ENCODE measurements at places on chromosomes 6 and 20.

DNA sequence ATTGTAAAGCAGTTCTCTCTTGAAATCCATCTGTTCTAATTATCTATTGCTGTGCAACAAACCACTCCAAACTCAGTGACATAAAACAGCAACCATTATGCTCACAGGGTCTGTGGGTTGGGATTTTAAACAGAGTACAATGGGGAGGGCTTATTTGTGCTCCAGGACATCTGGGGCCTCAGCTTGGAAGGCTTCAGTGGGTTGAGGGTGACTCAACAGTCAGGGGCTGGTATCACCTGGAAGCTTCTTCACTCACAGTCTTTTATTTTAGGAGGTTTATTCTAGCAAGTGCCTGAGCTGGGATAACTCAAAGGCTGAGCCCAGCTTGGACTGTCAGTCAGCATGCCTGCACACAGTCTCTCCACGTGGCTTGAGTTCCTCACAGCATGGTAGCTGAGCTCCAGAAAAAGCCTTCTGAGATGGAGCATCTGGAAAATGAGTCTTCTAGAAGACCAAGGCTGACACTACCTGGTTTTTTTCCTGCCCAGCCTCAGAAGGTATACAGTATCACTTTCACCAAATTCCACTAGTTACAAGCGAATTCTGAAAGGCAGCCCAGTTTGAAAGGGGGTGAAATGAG is 234.6 kb upstream of the ID4 start:
- no peak for DNase-seq

GRCh38 chr6:88165844-88166492 is at the start of gene CNR1:
CNR1 (minus strand) TSS chr6:88166347; CDS start chr6:88145274, 21,073 bp downstream.
- peak; percentile 59 for DNase-seq

GRCh38 chr20:58892141-58892931 is 39.8 kb downstream of the GNAS start:
- peak; percentile 77 for DNase-seq

GRCh38 chr6:16140607-16141006 is 11.7 kb downstream of the MYLIP start:
- no peak for DNase-seq

DNA sequence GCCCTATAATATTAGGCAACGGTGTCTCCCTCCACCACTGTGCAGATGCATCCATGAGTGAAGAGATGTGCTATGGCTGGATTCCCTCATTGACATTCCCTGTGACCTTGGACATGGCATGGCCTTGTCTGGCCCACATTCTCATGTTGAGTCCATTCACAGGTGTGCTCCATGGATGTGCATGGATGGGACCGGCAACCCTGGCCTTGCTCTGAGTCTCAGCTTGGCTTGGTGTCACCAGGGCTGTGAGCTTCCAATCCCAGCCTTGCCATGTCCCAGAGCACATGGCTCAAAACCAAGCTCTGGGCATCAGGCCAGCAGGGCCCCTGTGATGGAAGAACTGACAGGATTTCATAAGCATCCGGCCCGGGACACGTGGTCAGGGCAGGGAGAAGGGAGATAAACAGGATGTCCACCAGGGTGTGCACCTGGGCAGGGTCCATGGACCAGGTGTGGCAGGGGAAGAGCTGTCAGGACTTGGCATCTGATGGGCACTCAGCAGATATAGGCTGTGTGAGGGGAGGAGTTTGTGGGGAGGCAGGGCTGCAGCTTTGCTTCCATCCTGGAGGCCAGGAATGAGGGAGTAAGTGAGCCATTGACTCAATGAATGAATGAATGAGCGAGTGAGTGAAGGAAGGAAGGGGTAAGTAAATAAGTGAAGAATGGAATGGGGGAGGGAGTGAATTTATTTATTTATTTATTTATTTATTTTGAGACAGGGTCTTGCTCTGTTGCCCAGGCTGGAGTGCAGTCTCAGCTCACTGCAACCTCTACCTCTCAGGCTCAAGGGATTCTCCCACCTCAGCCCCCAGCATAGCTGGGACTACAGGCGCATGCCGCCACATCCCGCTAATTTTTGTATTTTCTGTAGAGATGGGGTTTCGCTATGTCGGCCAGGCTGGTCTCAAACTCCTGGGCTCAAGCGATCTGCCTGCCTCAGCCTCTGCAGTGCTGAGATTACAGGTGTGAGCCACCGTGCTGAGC is 15.7 kb downstream of the NRSN2 start:
- DNase-seq, result peak; percentile 79

GRCh38 chr6:57089265-57089664 is 723 bp upstream of the ZNF451 start:
- DNase-seq, result no peak

DNA sequence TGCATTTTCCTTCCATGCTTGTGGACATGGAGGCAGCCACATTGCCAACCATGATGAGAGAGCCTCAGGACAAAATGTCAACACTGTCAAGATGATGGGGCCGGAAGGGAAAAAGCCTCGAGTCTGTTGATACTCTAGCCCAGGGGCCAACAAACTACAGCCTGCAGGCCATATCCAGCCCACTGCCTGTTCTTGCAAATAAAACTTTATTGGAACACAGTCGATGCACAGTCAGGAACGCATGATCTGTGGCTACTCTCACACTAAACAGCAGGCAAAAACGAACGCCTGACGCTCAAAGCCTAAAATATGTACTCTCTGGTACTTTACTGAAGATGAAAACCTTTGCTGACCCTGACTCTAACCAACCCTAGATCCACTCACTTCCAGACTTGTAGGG is 72.3 kb downstream of the BMP7 start:
- DNase-seq, result no peak

GRCh38 chr20:31569163-31570020 is 35.7 kb upstream of the ID1 start:
- peak; percentile 85 for DNase-seq

GRCh38 chr6:37068356-37069270 is 63.2 kb downstream of the FGD2 start:
- DNase-seq, result no peak

DNA sequence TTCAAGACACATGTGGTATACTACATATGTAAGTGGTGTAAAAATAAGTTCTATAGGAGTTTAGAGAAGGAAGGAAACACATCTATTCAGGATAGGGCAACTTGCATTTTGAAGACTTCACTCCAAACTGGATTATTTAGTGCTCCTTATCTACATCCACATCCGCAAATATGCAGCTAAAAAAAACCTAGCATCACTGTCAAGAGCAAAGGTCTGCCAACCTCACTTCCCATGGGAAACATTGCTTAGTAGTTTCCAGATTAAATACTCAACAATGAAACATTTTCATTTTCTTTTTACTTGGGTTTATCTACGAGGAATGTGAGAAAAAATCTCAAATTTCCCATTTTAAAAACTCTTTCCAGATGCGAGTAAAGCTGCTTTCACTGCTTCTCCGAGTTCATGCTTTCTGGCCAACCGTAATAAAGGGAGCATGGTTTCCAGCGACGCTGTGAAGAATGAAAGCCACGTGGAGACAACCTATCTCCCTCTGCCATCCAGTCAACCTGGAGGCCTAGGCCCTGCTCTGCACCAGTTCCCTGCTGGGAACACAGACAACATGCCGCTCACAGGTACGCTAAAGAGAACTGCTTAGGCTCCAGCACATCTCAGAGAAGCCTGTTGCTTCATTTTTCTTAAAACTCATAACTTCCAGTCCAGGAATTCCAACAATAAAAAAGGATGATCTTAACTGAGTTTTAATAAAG is 48.2 kb downstream of the RFX6 start:
- DNase-seq, result peak; percentile 17

DNA sequence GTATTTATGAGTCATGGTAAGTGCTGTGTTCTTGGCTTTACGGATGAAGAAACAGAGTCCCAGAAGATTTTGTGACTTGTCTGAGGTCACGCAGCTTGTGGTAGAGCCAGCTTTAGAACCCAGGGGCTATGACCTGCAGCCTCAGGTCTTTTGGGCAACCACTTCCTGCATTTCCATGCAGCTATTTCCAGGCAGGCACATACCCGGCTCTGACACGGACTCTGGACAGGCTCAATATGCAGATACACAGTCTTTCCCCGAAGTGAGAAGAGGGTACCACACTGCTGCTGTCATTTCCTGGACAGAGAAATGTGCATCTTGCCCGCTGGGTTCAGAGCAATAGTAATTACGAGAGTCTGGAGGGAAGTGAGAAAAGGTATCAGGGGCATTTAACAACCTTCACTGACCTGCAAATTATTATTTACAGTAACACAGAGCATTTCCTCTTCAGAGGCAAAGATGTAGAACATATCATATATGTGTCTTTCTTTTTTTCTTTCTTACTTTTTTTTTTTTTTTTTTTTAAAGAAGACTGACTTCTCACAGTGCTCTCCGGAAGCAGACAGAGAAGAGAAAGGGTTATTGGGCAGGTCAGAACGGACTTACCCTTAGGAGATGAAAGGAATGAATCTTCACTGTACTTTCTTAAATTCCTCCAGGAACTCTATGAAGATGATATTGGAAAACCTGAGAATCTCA is 185.1 kb downstream of the CLIC5 start:
- no peak for DNase-seq

- no peak for DNase-seq
These were observed 82.4 kb downstream of the PSMB1 start for GRCh38 chr6:170470734-170471133.

GRCh38 chr20:62618611-62619529 is 23.4 kb upstream of the SLCO4A1 start:
- no peak for DNase-seq

DNA sequence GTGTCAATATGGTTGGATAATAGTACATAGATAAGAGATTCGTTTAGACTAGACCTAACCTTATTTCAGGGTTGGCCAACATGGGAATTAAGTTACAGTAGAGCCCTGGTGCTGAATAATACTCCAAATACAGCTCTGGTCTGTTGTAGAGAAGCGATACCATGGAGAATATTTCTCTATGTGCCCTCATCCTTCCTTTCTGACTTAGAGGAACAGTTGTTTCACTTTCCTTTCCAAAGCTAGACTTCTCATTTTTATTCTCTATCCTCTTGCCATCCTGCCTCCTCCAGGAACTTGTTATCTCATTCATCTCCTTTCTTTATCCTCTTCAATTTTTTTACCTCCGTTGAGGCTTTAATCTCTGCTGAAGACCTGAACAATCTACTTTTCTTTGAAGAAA is 68.9 kb downstream of the EDN1 start:
- no peak for DNase-seq

GRCh38 chr6:52493669-52494068 is 73.5 kb downstream of the EFHC1 start:
- no peak for DNase-seq

- DNase-seq, result no peak
These were observed 75.6 kb downstream of the MTFR2 start for GRCh38 chr6:136174510-136174909.

DNA sequence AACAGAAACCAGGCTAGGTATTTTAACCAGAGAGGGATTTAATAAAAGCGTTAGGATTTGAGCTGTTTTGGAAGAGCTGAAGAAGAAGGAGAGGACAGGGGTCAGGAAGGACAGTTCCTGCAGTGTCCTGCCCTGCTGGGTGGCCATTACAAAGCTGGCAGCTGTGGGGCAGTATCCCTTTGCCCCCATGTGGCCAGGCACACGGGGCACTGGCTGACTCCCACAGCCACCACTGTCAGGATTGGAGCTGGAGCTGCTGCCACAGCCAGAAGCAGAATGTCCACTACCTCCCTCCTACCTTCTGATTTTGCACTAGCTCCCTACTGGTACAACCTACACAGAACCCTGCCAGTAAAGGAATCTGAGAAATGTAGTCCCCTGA is 46.5 kb downstream of the SLC22A3 start:
- no peak for DNase-seq

All from HuH-7 (cell line).